ENCODE measurements at places on chromosomes 12 and 14. TPM values are rescaled to one million over a fixed set of nuclear protein-coding genes. Genes with fewer than 3 reads are reported as not detected.

Gene SLC25A21
- total RNA-seq: 1.2 TPM

Gene CABP1
- 0.54 TPM for total RNA-seq

Gene SMIM41
- total RNA-seq: 0.98 TPM

GRCh38 chr14:91573894-91574837 is 64.1 kb upstream of the PPP4R3A start:
- DNase-seq: peak; percentile 53

Gene CLEC2A
- total RNA-seq: not detected

GRCh38 chr14:98945611-98946570 is 326.1 kb downstream of the BCL11B start:
- DNase-seq: no peak

DNA sequence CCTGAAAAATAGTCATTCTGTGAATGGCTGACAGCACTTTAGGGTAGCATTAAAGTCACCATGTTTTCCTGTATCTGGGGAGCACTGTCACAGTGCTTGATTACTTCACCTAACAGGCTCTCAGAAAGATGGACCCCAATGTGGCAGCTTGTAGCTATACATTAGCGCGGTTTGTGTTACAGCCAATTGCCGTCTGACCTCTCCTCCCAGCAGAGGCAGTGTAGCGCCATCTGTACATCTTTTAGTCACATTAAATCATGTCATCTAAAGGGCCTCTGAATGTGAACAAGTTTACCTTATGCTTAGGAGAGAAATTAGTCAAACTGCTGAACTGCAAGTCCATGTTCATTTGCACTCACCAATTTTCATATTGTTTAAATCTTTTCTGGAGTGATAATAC is 113.7 kb downstream of the LMO3 start:
- DNase-seq: no peak
